ENCODE measurements at places on chromosomes 2 and 18.
A peak's percentile ranks its signal among the peaks of the same experiment; 100 is the strongest.

- DNase-seq, result no peak
Observed at GRCh38 chr2:198287706-198288105, 483.3 kb downstream of the PLCL1 start.

- no peak for DNase-seq
Observed at GRCh38 chr18:35413163-35413511, 36.0 kb upstream of the ZNF396 start.

GRCh38 chr18:35451032-35451431, 46.7 kb downstream of the INO80C start:
- DNase-seq, result no peak

DNA sequence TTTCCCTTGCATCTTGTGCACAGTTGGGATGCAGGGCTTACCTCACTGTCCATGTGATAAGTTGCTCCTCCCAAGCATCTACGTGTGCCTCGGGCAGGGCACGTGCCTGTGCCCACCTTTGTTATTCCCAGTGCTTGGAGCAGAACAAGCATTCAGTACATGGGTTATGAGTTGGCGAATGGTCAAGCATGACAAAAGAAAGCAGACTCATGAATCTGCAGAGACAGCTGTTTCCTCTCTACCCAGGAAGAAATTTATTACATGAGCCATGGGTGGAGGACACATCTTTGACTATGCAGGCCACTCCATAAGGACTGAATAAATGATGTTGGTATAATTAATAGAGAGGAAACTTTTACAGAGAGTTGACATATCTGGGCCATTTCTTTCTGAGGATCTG, 127.8 kb downstream of the TPGS2 start:
- no peak for DNase-seq

DNA sequence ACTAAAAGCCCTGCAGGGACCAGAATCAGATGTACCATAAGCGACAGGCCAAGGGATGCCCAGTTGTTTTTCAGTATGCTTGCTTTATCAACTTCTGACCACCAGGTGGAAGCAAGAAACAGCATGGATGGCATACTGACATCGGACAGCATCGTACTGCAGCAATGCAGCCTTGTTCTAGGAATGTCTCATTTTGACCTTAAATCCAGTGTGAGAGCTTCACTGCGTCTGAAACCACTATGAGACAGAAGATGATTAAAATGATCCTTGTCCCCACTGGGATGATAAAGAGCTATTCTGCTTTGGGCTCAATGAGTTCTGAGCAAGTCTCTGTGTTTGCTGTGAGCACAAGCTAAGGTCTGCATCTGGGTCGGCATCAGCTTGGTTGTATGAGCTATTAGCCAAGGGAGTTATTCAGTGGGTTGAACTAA, 54.3 kb downstream of the CDK15 start:
- DNase-seq, result no peak

- DNase-seq, result no peak
Observed at GRCh38 chr2:218607436-218608115, at the start of gene PLCD4. PLCD4 (plus strand) TSS chr2:218607899; CDS start chr2:218615740, 7,841 bp downstream.

- DNase-seq, result no peak
Observed at GRCh38 chr2:20692081-20692480, 25.1 kb downstream of the GDF7 start.

GRCh38 chr2:65550246-65550645, 117.8 kb upstream of the SPRED2 start:
- DNase-seq, result no peak

GRCh38 chr2:52238782-52239181, 1206.8 kb upstream of the NRXN1 start:
- no peak for DNase-seq

DNA sequence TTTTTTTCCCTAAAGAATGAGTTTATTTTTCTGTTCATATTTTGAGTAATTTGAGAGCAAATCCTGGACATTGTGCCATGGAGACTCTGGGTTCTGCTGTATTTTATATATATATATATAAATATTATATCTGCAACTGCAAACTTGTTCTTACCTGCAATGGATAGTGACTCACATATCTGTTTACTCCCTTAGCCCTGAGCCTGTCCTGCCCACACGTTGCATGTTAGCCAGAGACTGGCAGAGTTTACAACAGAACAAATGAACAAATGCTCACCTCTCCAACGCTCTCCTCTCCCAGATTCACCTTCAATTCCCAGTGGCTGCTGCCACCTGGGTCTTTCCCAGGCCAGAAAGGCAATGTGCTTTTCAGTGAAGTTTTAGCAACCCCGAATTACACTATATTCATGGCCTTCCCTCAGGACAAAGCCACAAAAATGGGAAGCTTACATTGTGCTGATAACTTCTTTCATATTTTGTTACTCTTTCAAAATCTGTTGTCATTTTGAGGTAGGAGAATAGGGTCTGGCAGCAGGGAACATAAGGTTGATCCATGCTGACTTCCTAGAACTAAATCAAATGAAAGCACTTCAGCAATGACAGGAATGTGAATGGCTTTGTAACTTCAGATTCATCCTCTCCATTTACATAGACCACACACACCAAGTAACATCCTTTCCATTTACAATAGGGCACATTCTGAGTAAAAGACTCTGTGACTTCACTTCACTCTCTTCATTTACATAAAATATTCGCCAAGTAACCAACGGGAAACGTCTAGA, 105.4 kb upstream of the FAM110C start:
- DNase-seq, result no peak

DNA sequence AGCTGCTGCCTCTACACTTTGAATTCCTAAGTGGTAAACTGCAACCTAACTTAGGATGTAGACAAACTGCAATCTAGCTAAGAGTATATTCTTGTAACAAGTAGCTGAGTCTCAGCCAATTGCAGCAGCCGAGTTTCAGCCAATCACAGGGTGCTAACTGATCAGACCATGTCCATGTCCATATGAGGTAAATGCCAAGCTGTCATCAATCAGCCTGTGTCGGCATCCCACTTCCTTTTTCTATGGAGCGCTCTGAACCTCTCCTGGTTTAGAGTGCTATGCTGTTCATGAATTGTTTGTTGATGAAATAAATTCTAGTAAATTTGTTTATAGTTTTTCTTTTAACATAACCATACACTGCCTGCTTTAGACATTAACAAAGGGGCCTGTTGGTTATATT, 408.8 kb downstream of the NBAS start:
- DNase-seq, result no peak

- no peak for DNase-seq
Observed at GRCh38 chr2:74703373-74703772, 49.3 kb downstream of the SEMA4F start.

GRCh38 chr2:213764849-213765248, 480.6 kb downstream of the SPAG16 start:
- DNase-seq, result no peak

DNA sequence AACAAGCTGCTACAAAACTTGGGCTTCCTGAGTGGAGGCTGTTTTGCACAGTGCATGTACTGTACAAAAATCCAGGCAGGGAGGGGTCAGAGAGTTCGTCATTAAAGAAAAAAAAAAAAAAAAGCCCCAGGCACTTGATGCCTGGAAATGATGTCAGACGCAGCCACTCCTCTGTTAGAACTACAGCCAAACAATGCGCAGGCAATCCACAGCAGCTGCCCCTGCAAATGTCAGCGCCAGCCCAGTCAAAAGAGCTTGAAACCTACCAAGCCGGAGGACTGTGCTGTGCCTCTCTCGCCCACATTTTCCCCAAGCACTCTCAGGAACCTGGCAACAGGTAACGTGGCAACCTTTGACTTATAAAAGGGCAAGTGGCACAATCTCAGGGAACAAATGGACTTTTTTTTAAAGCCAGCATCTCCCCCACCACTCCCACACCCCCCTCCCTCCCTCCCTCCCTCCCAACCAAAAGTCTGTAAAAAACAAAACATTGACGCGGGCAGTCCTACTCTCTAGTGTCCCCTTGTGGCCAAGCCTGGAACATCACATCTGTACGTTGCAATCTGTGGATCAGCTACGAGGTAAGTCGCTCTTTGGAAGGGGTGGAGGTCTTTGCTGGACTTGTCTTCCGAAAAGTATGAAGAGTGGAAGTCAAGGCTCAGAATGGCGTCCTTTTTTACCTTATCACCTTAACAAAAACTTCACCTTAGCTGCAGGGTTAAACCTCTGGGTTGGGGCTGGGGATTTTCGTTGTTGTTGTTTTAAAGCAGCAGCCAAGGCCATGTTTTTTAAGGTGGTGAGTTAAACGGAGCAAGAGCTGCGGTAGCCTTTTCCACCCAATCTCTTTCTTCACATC, 144.2 kb downstream of the TGIF1 start:
- peak; percentile 92 for DNase-seq

- DNase-seq, result no peak
Observed at GRCh38 chr2:106995556-106995955, 109.6 kb upstream of the ST6GAL2 start.

- DNase-seq, result no peak
Observed at GRCh38 chr2:151943461-151943860, 115.2 kb upstream of the ARL5A start.

- no peak for DNase-seq
Observed at GRCh38 chr2:237202288-237203030, 116.8 kb downstream of the COPS8 start.

- DNase-seq, result no peak
Observed at GRCh38 chr18:34322365-34323289, 97.9 kb upstream of the NOL4 start.

- no peak for DNase-seq
Observed at GRCh38 chr2:226813148-226813701, 13.6 kb upstream of the IRS1 start.

DNA sequence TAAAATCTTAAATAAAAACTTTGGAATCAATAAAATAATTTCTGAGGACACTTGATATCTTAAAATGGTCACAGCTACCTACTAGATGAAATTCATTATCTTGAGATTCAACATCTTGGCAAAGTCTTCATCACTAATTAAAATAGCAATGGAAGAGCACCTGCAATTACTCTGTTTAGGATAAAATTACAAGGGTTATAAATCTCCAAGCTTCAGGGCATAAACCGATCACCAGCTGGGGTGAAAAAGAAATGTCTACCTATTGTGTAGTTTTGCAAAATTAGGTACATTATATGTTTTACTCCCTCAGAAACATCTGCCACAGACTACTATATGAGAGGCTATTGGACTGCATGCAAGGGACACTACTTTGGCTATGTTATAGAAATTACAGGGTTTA, 327.1 kb downstream of the CCDC178 start:
- no peak for DNase-seq

GRCh38 chr2:122530814-122531213, 775.4 kb downstream of the TSN start:
- no peak for DNase-seq

- DNase-seq, result no peak
Observed at GRCh38 chr2:201942531-201942930, 91.1 kb upstream of the FZD7 start.

DNA sequence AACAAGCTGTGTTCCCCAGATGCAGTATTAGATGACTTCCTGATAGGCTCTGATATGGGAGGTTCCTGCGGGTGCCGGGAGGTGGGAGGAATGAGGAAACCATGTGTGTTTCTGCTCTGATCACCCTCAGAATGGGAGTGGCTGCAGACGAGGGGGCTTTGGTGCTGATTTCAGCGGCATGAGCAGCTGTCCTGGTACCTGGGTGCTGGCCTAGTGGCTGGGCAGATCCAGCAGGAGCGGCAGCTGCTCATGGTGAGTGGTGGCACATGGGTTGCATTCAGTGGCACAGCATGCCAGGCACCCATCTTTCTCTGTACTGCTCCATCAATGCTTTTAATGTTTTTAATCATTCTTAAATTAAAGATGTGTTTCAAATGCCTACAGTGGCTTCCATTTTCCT, 177.2 kb upstream of the NETO1 start:
- DNase-seq, result no peak

DNA sequence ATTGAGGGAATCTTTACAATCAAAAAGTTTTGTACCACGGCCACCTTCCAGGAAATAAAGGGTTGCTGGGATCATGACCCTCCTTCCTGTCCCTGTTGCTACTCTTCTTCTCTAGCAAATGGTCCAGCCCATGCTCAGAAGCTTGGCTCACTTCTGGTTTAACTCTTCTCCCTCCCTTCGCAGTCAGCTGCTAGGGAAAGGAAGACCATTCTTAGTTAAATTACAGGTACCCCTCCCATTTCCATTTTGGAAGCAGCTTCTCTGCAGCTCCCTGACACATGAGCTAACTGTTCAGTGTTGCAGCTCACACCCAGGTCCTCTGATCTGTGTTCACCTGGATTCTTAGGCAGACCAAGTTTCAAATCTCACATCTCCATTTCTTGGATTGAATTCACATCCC, 100.3 kb downstream of the DOCK10 start:
- no peak for DNase-seq

Measured in spleen (tissue), 13 donors.